ENCODE measurements at places on chromosomes 5 and 9. TPM values are rescaled to one million over a fixed set of nuclear protein-coding genes. Genes with fewer than 3 reads are reported as not detected.
A peak's percentile ranks its signal among the peaks of the same experiment; 100 is the strongest.

DNA sequence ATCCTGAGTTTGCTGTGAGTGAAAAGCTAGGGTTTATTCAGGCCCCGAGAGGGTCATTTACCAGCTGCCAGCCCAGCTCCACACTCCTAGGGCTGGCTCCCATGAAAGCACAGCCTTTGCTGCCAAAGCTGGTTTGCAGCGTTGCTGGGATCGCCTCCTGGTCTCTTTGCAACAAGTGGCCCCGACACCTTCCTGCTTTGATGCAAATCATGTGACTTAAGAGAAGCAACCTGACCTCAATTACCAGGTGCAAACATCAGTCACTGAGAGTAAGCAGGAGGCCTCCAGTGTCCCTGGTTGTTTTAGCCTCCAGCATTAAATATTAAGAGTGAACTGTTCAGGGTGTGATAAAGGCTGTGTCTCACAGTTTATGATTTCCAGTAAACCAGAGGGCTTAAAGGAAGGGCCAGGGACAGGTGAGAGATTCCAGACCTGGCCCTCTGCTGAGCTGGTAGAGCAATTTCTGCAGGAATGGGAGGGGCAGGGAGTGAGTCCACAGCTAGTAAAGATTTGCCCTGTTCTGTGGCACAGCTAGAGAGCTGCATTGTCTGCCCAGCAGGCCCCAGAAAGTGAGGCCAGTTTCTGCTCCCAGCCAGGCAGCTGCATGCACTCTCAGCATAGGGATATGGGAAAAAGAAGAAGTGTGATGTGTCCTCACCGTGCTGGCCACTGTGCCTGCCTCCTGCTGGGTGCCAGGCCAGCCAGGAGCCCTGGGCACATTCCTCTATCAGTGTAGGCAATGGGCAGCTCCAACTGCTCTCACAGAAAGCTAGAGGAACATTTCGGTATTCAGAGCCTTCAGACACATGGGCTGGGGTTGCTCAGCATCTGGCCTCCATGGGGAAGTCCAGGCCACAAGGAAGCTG, 58.0 kb downstream of the SLC22A5 start:
- peak; percentile 92 for DNase-seq
- H3K4me1 ChIP-seq = peaks cover 75% of the 10 kb centered on the region
- H3K27me3 ChIP-seq = no peaks in the 10 kb centered on the region
- H3K27ac ChIP-seq = peak overlapping the region; percentile 87

DNA sequence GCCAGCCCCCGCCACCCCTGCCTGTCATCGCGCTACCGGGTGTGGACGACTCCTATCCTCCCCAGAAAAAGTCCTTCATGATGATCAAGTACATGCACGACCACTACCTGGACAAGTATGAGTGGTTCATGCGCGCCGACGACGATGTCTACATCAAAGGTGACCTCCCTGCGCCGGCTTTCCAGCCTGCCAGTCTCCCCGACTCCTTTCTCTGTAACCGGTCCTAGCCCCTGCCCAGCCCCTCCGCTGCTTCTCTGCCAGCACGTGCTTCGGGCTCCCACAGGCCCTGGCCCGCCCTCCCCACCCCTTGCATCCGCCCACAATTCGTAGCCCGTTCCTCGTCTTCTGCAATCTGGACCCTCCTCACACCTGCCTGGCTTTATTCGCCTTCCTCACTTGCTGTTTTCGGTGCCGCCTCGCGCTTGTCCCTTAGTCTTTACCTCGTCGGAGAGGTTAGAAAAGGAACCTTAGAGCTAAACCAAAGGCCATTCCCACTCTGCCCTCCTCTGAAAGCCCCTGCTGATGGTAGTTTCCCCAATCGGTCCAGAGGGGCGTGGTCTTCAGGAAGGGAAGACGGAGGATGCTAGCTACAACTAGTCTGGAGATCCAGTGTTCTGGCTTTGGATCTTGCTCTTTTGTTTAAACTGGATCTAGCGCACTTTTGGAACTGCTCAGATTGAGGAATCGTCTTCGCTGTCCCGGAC, 1.4 kb downstream of the CHSY3 start:
- DNase-seq = peak; percentile 12
- no peak overlapping the region for H3K27ac ChIP-seq
- no peaks in the 10 kb centered on the region for H3K4me1 ChIP-seq
- no peaks in the 10 kb centered on the region for H3K36me3 ChIP-seq
- peak overlapping the region; percentile 68 for H3K4me3 ChIP-seq

- H3K36me3 ChIP-seq = no peaks in the 10 kb centered on the region
- peaks cover 33% of the 10 kb centered on the region for H3K27me3 ChIP-seq
- H3K27ac ChIP-seq = no peak overlapping the region
- H3K4me3 ChIP-seq = no peak overlapping the region
These were observed 119.2 kb downstream of the MSX2 start for GRCh38 chr5:174843263-174844250.

DNA sequence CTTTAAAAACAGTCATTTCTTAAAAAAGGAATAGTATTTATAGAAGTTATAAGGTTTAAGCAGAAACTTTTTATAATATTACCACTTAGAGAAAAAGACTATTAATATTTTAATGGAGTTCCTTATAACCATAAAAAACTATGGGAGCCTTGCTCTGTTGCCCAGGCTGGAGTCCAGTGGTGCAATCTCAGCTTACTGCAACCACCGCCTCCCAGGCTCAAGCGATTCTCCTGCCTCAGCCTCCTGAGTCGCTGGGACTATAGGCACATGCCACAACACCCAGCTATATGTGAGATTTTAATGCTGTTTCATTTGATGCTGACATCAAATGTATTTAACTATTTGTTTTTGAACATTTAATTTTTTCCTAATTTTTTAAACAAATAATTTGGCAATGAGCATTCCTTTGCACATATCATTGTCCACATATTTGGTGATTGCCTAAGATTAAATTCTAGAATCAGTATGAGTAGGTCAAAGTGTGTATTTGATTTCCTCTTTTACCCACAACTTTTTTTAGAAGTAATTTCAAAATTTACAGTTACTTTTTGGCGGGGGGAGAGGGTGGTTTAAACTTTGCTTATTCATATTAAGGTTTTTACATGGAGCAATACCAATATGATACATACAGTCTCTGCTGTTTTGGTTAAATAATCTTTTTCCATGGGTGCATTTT, 235.5 kb downstream of the ARHGEF28 start:
- H3K27me3 ChIP-seq = no peaks in the 10 kb centered on the region
- H3K4me1 ChIP-seq = no peaks in the 10 kb centered on the region
- H3K4me3 ChIP-seq = no peak overlapping the region
- H3K27ac ChIP-seq = no peak overlapping the region
- peaks cover 33% of the 10 kb centered on the region for H3K36me3 ChIP-seq

DNA sequence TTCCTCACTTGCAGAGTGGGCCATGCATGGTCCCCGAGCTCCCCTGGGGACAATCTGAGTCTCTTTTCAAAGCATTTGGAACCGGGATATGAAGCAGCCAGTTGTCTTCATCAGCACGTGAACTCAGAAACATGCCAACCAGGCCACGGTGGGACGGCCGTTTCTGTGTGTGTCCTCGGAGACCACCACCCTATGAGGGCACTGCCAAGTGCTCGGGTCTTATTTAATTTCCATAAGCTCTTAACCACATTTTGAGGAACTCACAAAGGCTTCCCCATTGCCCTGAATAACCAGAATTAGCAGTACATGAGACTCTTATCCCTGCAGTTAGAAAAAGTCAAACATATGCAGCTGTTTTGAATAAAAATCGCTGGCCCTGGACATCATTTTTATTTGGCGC, 60.1 kb downstream of the OTULIN start:
- no peak overlapping the region for H3K4me3 ChIP-seq
- H3K36me3 ChIP-seq = no peaks in the 10 kb centered on the region
- no peaks in the 10 kb centered on the region for H3K27me3 ChIP-seq
- no peaks in the 10 kb centered on the region for H3K4me1 ChIP-seq

DNA sequence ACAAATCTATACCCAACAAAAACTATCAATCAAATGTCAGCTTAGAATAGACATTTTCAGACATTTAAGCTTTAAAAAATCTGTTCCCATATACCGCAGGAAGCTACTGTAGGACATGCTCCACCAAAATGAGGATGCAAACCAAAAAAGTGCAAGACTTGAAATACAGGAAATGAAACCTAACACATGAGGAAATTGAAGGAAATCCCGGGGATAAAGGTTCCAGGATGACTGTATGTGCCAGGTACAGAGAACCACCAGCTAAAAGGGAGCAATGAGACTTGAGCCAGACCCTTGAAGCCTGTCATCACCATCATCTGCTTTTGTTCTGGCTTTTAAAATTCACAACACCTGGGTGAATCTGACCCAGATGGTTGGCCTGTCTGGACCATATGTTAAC, 21.4 kb downstream of the DIAPH1 start:
- DNase-seq = peak; percentile 36
- H3K4me3 ChIP-seq = no peak overlapping the region
- H3K4me1 ChIP-seq = no peaks in the 10 kb centered on the region
- H3K36me3 ChIP-seq = 0 out of 2 replicates have a peak, but pooled peaks cover under 1% of the 10 kb centered on the region
- no peaks in the 10 kb centered on the region for H3K27me3 ChIP-seq
- H3K27ac ChIP-seq = no peak overlapping the region

GRCh38 chr9:18495065-18495464, 21.1 kb downstream of the ADAMTSL1 start:
- DNase-seq = no peak
- no peak overlapping the region for H3K27ac ChIP-seq
- no peaks in the 10 kb centered on the region for H3K36me3 ChIP-seq
- peaks cover 17% of the 10 kb centered on the region for H3K4me1 ChIP-seq
- H3K27me3 ChIP-seq = no peaks in the 10 kb centered on the region

The PCDHGA5 gene
- total RNA-seq = 0.20 TPM

- H3K36me3 ChIP-seq = no peaks in the 10 kb centered on the region
- no peak overlapping the region for H3K27ac ChIP-seq
- H3K4me3 ChIP-seq = peak overlapping the region; percentile 92
- no peaks in the 10 kb centered on the region for H3K27me3 ChIP-seq
These were observed 2.0 kb upstream of the ANP32B start for GRCh38 chr9:97980918-97981845.

DNA sequence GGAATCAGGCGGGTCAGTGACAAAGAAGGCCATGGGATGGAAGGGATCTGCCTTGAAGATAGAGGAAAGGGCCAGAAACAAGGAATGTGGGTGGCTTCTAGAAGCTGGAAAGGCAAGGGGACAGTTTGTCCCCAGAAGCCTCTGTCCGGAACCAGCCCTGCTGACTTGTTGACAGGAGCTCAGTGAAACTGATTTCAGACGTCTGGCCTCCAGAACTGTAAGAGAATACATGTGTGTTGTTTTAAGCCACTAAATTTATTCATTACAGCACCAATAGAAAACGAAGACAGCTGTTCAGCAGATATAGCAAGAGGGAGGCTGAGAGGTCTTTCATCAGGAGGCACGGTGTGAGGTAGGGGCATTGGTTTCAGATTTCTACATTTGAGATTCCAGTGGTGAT, 422.5 kb downstream of the KDM4C start:
- no peaks in the 10 kb centered on the region for H3K36me3 ChIP-seq
- DNase-seq = no peak
- peaks cover 2% of the 10 kb centered on the region for H3K4me1 ChIP-seq
- H3K27me3 ChIP-seq = no peaks in the 10 kb centered on the region
- no peak overlapping the region for H3K4me3 ChIP-seq

The SIGMAR1 gene
- total RNA-seq = 57.9 TPM

The PCDHB13 gene
- not detected for total RNA-seq

DNA sequence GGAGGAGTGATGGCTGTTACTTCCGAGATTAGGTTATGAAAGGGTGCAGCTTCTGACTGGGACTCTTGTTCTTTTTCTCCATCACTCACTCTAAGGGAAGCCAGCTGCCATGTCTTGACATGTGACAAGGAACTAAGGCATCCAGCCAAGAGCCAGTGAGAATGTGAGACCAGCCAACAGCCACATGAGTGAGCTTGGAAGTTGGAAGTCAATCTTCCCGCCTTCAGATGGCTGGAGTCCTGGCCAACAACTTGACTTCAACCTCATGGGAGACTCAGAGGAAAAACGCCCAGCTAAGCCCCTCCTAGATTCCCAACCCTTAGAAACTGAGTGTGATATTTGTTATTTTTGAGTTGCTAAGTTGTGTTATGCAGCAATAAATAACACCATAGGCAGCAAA, 201.1 kb downstream of the SNX18 start:
- no peak overlapping the region for H3K27ac ChIP-seq
- DNase-seq = no peak
- H3K36me3 ChIP-seq = no peaks in the 10 kb centered on the region
- H3K27me3 ChIP-seq = no peaks in the 10 kb centered on the region
- H3K4me3 ChIP-seq = no peak overlapping the region

GRCh38 chr5:136033234-136033633, 4.4 kb downstream of the TGFBI start:
- H3K27me3 ChIP-seq = no peaks in the 10 kb centered on the region
- DNase-seq = no peak
- peaks cover 7% of the 10 kb centered on the region for H3K36me3 ChIP-seq
- H3K27ac ChIP-seq = peak overlapping the region; percentile 30
- H3K4me1 ChIP-seq = peaks cover 46% of the 10 kb centered on the region
- H3K4me3 ChIP-seq = no peak overlapping the region

The CHMP5 gene
- total RNA-seq = 63.0 TPM

DNA sequence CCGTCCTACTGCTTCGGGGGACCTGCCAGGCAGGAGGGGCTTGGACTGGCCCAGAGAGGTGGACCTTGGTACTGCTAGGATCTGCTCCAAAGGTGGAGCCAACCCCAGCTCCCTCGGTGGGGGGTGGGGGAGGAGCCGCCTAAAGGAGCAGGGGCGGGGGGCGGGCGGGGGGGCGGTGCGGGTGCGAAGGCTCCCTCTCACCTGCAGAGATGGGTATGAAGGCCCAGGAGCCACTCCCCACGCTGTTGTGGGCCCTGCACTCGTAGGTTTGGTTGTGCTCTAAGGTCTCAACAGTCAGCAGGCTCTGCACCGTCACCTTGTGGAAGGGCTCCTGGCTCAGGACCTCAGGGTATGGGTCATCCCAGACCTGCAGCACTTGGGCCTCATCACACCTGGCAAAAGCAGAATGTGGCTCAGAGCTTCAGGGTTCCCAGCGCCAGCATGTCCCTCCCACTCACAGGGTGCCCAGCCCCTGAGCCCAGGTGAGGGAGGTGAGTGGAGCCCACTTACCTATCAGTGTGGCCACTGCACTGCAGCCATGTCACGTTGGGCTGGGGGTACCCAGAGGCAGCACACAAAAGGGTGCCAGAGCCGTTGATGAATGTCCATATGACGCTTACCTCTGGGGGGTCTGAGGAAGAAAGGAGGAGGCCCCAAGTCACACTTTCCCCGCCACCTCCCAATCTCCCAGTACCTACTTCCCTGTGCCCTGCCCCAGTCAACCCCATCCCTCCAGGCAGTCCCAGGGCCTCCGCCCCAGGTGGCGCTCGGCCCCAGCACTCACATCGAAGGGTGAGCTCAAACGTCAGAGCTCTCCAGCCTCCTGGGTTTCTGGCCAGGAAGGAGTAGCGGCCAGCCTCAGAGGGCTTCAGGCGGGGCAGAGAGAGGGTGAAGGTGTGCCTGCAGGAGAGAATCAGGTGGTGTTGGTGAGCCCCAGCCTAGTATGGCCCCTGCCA, 16.4 kb downstream of the CSF1R start:
- peaks cover 6% of the 10 kb centered on the region for H3K4me1 ChIP-seq
- H3K36me3 ChIP-seq = no peaks in the 10 kb centered on the region
- H3K27ac ChIP-seq = no peak overlapping the region
- H3K4me3 ChIP-seq = no peak overlapping the region
- DNase-seq = peak; percentile 35

The MARCOL gene
- not detected for total RNA-seq

DNA sequence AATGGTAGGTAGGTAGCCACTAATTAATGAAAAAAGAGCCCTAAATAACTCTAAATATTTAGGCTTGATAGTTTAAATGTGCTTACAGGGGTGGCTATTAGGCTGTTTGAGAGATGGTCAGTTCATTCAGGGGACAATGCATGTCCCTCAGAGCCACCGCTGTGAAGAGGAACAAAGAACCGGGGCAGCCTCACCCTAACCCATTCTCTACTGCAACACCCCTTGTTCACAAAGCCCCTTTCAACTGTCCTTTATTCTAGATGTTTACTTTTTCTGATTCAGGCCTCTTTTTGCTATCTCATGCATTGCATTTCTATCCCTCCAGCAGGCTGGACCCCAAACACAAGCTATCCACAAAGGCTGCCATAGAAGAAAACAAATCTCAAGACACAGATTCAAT, 906.7 kb downstream of the NR2F1-AS1 start:
- no peaks in the 10 kb centered on the region for H3K36me3 ChIP-seq
- no peaks in the 10 kb centered on the region for H3K4me1 ChIP-seq
- H3K27ac ChIP-seq = no peak overlapping the region
- H3K27me3 ChIP-seq = no peaks in the 10 kb centered on the region
- no peak for DNase-seq

All from PC-9 (cell line).